Stimulated activated CD8-positive, alpha-beta memory T cell treated with anti-CD3 and anti-CD28 coated beads, Interleukin-2, amount 100 ng/mL, for 1 hour (primary cell): ENCODE measurements at places on chromosomes 11 and 22.

DNA sequence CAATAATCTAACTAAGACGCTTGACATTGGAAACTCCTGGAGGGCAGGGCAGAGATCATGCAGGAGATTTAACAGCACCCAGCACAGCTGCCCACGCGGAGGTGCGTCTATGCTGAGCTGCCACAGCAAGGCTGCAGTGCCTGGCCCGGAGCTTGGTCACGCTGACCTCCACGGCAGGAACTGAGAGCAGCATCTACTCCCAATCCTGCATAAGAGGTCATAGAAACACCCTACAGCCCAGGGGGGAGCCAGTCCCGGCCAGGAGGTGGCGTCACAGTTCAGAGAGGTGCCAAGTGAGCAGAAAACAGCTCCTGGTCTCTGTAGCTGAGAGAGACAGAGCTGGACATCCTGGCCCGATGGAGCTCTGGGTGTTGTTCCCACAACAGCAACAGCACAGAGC lies 121.1 kb upstream of the TMEM45B start:
- no peak for DNase-seq

- DNase-seq: no peak
Measured at GRCh38 chr11:134363161-134363560, 31.4 kb downstream of the GLB1L2 start.

GRCh38 chr22:41913040-41913719 lies 1.7 kb downstream of the SHISA8 start:
- no peak for DNase-seq

DNA sequence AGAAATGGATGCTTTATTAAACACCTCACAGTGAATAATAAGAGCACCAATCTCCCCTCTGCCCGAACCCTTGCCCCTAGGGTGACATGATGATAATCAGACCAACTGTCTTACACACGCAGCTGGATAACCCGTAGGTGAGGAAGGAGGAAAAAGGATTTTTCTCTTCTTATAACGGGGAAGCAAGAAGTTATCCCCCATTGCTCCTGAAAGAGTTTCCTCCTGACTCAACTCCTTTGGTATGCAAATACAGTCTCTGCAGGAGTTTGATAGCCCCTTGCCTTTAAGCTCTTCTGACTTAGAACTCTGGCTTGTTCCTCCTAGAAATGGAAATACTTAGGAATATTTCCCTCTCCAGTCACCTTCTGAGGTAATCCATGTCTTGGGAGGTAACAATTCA lies 455.8 kb downstream of the TMEM135 start:
- DNase-seq: no peak

DNA sequence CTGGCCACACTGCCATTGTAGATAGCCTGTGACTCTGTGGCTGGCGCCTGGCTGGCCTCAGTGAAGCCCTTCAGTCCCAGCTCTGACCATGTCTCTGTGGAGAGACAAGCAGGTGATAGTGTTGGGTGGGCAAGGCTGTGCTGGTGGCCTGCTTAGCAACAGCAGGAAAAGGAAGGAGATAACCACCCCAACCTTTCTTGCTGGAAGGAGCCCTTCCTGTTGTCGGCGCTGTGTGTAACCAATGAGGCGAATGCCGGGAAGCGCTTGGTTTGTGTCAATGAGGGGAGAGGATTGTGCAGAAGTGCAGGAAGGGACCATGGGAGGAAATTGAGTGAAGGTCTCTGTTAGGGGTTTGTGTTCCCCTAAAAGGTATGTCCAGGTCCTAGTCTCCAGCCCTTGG lies 27.3 kb downstream of the PARVB start:
- no peak for DNase-seq

- DNase-seq: no peak
Measured at GRCh38 chr11:76200006-76200940, 6.0 kb downstream of the WNT11 start.

GRCh38 chr22:38733329-38733723 lies 22.5 kb downstream of the SUN2 start:
- DNase-seq: no peak

GRCh38 chr11:117647872-117648271 lies 149.1 kb downstream of the DSCAML1 start:
- DNase-seq: no peak

- DNase-seq: no peak
Measured at GRCh38 chr11:357582-357981, 11.7 kb upstream of the B4GALNT4 start.

- DNase-seq: no peak
Measured at GRCh38 chr11:131240421-131240820, 130.0 kb upstream of the NTM start.

- DNase-seq: no peak
Measured at GRCh38 chr22:40853961-40854360, 2.5 kb downstream of the ST13 start.

- no peak for DNase-seq
Measured at GRCh38 chr11:116782728-116783127, 5.1 kb downstream of the ZPR1 start.

DNA sequence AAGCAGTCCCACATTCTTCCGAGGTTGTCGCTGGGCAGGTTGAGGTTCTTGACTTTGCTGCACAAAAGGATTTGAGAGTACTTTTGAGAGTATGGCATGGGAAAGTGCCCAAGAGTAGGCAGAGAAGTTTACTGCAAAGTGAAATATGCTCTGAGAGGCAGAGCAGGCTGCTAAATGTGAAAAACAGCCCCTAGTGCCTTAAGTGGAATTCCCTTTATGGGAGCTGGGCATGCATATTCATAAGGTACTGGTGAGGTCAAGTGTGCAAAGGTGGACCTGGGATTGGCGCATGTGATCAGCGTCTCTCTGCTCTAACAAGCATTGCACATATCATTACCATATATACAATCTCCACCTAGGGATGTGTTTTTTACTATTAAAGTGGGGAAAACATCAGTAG lies 12.0 kb upstream of the APOL4 start:
- DNase-seq: no peak

DNA sequence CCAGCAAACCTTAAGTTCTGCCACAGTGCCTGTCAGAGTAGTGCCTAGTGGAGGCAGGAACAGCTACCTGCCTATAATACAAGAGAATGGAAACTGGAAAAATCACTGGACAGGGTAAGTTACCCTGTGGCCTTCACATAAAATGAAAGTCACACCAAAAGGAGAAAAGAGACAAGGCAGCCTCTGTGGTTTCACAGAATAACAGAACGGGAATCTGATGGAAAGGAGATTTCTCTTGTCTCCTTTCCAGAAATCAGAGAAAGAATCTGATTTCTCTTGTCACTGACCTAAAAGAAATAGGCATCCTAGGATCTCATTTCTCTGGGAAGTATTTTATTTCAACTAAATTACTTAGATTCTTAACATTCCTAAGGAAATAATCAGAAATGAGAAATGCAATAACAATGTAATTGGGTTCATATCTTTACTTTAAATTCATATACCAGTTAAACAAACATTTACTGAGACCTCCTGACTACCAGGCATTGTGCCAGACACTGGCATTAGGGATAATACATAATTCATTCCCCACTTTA lies 41.6 kb downstream of the PRCP start:
- no peak for DNase-seq

DNA sequence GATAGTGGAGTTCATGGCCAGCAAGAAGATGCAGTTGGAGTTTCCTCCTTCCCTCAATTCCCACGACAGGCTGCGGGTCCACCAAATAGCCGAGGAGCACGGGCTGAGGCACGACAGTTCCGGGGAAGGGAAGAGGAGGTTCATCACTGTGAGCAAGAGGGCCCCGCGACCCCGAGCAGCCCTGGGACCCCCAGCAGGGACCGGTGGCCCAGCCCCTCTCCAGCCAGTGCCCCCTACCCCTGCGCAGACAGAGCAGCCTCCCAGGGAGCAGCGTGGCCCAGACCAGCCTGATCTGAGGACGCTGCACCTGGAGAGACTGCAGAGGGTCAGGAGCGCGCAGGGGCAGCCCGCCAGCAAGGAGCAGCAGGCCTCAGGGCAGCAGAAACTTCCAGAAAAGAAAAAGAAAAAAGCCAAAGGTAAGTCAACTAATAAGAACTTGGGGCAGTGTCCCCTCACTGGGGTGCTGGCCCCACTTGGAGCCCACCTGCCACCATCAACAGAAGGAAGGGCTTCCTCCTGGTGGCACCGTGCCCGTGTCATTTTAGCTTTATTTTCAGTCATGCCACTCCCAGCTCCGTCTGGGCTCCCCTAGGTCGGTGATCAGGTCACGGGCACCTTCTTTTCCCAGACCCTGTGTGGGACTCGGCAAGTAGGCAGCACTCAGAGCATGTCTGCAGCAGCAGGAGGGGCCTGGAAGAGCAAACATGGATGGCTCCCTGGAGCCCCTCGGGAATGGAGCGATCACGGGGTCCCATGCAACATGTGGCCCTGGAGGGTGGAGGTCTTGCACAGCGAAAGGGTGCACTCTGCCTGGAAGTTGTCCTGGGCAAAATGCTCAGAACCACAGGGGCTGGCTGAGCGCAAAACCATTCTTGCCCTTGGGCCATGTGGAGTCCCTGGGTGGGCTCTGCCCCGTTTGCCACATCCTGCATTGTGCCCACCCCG lies 33.3 kb downstream of the IGHMBP2 start:
- DNase-seq: no peak

DNA sequence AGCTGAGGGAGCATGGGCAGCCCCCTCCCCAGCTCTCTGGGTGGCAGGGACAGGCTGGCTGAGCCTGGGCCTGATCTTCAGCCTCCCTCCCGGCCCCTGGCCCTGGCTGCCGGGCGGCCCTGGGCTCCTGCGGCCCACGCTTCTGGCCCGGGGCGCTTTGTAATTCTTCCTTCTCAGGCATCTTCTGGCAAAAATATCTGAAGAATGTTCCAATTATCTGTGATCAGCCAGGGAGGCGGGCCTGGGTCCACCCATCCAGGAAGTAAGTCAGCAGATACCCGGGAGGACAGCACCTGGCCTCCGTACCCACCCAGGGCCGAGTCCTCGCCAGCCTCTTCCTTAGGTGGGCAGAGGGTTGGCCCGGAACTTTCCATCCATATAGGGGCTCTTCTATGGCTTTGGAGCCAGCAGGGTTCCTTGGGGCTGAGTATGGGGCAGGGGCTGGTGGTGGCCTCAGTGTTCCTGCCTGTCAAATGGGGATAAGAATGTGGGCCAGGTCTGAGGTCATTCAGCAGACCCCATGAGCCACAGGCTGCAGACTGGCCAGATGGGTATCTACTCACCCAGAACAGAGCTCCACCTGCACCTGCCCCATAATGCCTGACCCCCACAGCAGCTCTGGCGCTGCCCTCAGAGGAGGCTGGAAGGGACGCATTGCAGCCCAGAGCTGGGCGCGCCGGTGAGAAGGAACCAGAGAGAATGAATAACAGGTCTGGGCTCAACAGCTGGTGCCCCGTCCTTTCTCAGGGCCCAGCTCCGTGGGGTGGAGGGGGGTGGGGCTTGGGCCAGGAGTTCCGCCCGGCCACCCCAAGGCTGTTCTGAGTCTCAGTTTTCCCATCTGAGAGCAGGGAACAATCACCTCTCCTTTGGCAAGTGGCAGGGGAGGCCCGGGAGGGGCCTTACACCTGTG lies 16.2 kb downstream of the WNT7B start:
- DNase-seq: no peak

- DNase-seq: no peak
Measured at GRCh38 chr11:92330114-92330513, 105.5 kb downstream of the FAT3 start.
